ENCODE measurements at places on chromosomes 4 and X.

- no peak for DNase-seq
Observed at GRCh38 chr4:655464-656151, 18.5 kb downstream of the ATP5ME start.

DNA sequence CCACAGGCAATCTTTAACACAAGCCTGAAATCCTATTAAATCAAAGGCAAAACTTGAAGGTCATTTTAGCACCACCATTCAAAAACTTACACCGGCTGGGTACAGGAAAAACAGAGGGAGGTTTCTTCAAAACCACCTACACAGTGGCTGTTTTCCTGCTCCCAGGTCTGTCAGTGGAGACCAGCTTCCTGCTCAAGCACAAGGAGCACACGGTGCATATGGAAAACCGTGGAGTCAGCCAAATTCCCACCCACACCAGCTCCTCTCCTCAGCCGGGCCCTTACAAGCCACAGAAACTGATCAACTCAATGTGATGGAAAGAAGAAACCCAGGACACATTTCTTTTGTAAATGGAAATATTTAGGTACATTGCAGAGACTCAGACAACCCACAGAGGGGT is 14.3 kb upstream of the FAM241A start:
- no peak for DNase-seq

DNA sequence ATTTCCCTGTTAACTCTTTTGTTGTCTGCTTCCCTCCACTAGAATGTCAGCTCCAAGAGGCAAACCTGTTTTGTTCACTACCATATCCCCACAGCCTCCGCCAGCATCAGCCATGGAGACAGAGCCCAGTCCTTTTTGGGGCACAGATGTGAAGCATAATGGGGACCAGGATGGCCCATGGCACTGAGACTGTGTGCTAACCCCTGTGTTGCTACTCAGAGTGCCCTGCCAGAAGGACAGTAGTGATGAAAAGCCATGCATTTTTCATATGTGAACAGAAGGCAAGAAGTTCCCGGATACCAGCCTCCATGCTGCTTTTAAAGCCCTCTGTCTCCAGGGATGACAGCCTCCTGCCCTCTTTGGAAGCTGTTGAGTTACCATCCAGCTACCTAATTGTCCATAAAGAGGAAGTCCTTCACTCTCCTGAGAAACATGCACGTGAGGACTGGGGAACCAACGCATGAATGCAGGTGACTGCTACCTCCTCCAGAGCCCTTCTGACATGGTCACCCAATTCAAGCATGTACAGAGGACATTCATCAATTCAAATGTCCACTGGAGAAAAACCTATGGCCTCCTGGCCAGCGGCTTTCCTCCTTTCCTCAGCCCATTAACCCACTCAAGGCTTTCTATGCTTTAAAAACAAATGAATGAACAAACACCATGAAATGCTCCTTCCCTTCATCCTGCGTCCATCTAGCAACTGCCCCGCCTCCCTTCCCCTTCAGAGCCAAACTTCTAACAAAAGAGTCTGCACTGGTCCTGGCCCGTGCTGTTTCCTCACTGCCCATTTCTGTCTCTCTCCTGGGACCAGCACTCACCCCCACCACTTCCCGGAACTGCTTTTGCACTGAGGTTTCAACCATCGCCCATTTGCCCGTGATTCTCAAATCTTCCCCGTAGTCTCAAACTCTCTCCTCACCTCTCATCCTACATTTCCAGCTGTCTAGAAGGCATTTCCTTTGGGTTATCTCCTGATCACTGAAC is 18.0 kb downstream of the PNMA6F start:
- no peak for DNase-seq

DNA sequence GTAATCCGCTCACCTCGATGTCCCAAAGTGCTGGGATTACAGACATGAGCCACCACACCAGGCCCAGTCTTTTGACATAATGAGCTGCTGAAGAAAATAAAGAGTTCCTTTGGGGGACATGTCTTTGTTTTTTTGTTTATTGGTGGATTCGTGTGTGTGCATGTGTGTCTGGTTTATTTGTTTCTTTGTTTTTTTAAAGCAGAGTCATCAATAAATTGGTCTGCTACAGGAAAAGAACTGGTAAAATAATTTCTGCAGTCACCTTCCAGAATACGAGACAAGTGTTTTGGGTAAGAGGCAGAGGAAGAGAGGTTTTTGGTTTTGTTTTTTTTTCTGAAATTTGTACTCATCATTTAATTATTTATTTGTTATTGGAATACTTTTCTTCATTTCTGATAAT is 51.5 kb upstream of the PPP3CA start:
- DNase-seq = no peak

- DNase-seq = no peak
Observed at GRCh38 chr4:67468830-67469229, 76.5 kb downstream of the CENPC start.

GRCh38 chrX:107477406-107477805 is 28.0 kb downstream of the FRMPD3 start:
- DNase-seq = no peak

- DNase-seq = no peak
Observed at GRCh38 chrX:101787934-101788333, 128.3 kb upstream of the ARMCX2 start.

GRCh38 chrX:155070975-155071693 is at the start of the genes BRCC3, CMC4 and MTCP1:
BRCC3 (plus strand) TSS chrX:155071508; CDS start chrX:155071528, 20 bp downstream.
CMC4 (minus strand) TSS chrX:155071136; CDS start chrX:155064023, 7,113 bp downstream.
MTCP1 (minus strand) TSS chrX:155071136; CDS start chrX:155066010, 5,126 bp downstream.
- peak; percentile 93 for DNase-seq

GRCh38 chr4:186020106-186020792 is 48.7 kb upstream of the TLR3 start:
- no peak for DNase-seq

DNA sequence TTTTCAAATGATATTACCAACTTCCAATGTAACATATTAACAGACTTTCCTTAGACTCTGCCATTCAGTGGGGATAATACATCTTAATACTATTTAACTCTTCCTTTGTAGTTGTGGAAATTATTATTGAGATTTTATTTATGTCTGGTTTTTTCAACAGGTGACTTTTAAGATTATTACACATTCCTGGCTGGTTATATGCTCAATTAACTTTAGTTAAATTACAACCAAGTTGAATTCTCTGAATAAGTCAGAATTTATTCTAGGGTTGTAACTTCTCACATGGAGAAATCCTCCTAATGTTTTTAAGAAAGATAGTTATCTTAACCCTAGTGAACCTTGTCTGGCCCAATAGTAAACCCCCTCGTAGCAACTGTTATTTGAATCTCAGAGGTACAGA is 107.3 kb downstream of the SLC10A6 start:
- DNase-seq = no peak

GRCh38 chrX:68894513-68895340 is 65.9 kb downstream of the EFNB1 start:
- peak; percentile 47 for DNase-seq

- DNase-seq = no peak
Observed at GRCh38 chr4:21415728-21416127, 532.8 kb downstream of the KCNIP4 start.

DNA sequence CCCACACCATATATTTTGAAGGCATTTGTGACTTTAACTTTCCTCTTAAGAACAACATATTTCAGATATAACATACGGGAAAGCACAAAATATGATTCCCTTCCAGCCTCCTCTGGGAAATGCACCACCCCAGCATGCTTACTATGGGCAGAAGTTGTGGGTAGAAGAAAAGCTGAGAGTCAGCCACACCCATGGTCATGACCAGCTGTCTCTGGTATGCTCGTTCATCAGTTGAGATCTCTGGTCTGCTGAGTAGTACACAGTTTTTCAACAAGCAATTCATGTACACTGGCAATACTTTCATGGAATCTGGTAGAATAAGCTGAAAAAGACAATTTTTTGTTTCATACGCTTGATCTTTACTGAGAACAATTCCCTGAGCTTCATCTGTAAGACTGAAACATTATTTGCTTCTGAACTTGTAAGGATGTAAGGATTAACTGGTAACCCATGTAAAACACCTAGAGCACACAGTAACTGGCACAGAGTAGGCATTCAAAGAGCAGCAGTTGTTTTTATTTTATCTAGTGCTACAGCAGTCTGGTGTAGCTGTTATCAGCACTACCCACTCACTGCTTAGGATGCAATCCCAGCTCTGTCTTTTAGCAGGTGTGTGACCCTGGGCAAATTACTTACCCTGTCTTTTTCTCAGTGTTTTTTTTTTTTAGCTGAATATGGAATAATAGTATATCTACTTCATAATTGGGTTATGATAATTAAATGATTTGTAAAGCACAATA is 47.6 kb downstream of the METTL14 start:
- peak; percentile 49 for DNase-seq

DNA sequence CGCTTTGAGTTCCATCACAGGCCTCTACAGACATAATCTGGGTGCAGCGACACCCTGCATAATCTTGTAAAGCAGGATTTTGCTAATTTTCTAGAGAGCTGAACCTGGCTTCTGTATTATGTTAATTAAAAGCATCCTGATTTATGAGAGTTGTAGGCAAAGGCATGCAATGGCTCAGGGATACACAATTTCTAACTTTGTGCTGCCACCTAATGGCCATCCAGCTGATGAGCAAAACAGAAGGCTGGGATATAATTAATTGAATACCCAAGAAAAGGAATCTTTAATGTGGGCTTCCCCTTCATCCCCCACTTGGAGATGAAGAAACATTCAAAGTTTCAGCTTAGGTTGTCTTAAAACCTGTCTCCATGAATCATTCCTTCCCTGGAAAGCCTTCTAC is 78.1 kb downstream of the BMP15 start:
- DNase-seq = peak; percentile 27

- no peak for DNase-seq
Observed at GRCh38 chrX:1281521-1281920, 12.9 kb downstream of the CSF2RA start.

DNA sequence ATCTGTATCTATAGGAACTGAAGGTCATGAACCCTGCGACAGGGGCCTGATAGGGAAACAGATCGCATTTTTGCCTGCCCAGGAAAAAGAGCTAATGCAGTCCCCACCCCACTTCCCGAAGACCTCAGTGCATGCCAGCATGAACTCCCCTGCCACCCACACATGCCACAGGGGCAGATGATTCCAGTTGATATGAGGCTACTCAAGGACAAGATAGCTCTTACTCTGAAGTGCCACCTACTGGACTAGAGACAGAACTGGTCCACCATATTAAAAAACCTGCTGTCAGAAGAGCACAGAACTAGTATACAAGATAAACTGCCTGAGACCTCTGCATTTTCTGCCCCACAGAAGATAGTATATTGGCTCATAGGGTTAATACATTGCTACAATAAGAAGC is 68.0 kb downstream of the YIPF7 start:
- no peak for DNase-seq

DNA sequence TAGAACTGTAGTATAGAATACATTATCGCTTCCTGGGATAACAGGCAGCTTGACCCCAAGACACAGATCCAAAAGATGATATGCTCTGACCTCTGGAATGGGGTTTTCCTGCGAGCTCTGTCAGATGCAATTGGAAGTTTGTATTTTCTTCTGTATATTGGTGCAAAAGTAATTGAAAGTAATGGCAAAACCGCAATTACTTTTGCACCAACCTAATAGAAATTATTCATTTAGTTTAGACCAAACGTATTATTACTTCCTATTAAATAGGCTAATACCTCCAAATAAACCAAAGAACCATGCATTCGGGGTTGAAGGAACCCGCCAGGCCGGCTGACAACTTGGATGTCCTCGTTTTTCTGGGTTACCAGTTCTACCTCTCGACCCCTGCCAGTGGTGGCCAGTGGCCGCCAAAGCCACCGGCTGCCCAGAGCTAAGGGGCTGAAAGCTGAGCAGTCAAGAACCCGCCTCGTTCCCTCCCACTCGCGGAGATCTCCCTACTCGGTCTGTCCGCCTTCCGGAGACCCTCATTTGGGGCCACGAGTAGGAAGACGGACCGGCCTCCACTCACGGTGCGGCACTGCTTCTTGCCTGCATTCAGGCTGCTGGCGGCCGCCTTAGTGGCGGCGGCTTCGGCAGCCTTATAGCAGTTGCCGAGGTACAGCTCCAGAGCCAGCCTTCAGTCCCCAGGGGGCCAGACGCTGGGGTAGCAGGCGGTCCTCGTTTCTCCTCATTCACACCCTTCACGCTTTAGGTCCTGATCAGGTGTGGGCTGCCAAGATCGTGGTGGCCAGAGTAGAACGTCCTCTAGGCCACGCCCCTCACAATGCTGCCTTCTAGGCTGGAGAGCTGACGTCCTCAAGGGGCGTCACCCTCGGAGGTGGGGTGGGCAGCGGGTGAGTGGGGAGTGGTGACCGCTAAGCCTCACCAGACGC is 121.9 kb downstream of the RBMX2 start:
- peak; percentile 23 for DNase-seq

DNA sequence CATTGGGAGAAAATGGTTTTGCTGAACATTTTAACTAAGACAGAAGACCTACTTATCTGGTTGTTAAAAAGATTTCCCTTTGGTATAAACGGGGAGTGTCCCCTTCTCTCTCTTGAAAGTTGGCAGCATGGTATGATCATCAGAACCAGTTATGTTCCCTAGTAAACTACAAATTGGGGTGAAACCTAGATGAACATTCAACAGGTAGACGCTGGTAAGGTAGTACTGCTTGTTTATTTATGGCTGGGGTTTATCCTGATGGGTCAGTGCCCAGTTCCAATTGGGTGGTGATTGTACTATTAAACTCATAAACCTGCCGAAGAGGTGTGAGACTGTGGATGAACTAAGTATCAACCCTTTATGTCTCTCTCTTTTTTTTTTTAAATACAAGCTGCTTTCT is 100.5 kb downstream of the MBNL3 start:
- DNase-seq = no peak

DNA sequence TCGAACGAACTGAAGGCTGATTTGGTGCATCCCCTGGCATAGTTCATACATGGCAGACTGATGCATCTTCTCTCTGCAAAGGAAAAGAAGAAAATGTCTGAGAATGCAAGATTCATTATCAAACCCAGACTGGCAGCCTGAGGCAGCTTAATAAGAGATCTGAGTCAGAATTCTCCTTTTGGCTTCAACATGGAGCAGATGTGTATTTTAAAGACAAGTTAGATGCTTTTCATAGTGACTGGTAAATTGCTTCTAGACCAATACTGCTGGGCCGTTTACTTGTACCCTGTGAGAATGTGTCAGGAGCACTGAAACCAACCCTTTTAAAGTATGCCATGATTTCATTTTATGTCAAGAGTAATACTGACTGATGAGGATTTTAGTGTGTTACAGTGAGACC is 322.0 kb downstream of the NR3C2 start:
- DNase-seq = no peak

DNA sequence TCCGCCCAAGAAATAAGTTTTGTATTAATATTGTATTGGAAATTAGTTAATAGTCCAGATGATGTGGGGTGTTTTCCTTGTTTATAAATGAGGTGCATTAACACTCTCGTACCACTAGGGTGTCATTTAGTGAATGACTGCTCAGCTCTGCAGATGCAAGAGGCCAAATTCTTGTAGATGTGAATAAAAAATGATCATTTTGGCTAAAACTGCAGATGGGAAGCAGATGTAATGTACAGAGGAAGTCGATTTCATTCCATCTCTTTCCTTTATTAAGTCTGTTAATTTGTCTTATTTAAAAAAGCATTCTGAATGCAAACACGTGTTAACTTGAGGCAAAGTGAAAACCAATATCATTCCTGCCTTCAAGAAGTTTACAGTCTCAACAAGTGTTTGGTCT is 108.1 kb downstream of the DHX15 start:
- DNase-seq = peak; percentile 49

- no peak for DNase-seq
Observed at GRCh38 chr4:3085948-3086670, 11.6 kb downstream of the HTT start.
